ENCODE measurements at places on chromosomes 6 and 20.

- no peak for DNase-seq
Observed at GRCh38 chr6:131250122-131250521, 114.9 kb downstream of the AKAP7 start.

GRCh38 chr6:47321577-47321976 lies 11.9 kb upstream of the TNFRSF21 start:
- no peak for DNase-seq

- DNase-seq, result no peak
Observed at GRCh38 chr6:25301362-25301761, 22.2 kb downstream of the CARMIL1 start.

DNA sequence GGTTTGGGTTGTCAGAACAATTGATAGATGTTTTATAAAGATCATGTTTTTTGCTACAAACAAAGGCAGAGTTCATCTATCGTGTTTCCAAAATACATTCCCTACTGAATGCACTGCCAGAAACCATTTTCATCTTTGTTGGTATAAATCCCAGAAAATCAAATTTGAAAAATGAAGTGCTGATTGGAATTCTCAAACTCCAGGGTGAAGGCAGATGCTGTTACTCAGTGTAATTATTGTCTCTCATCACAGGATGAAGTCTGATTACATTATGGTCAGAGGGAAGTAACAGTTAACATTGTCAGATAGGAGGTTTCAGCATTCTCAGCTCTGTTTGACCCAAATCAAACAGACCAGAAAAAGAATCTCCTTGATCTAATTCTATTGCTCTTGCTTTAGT lies 198.4 kb upstream of the KCNK16 start:
- DNase-seq, result no peak

DNA sequence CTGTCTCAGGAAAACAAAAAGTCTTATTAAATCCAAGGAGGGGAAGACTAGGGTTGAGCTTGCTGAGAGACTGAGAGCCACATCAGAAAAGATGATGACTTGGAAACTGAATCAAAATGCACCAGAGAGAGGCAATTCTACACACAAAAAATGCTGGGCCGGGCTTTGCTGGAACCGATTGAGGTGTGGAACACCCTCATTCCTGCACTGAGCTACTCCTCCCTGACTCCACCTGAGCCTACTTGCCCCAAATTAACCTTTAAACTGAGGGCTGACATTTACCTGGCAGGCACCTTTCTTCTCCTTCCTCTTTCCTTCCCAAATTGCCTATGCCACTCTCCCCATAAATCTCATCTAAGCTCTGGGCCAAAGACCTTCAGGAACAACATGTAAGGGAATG lies 40.8 kb upstream of the MBOAT1 start:
- no peak for DNase-seq

DNA sequence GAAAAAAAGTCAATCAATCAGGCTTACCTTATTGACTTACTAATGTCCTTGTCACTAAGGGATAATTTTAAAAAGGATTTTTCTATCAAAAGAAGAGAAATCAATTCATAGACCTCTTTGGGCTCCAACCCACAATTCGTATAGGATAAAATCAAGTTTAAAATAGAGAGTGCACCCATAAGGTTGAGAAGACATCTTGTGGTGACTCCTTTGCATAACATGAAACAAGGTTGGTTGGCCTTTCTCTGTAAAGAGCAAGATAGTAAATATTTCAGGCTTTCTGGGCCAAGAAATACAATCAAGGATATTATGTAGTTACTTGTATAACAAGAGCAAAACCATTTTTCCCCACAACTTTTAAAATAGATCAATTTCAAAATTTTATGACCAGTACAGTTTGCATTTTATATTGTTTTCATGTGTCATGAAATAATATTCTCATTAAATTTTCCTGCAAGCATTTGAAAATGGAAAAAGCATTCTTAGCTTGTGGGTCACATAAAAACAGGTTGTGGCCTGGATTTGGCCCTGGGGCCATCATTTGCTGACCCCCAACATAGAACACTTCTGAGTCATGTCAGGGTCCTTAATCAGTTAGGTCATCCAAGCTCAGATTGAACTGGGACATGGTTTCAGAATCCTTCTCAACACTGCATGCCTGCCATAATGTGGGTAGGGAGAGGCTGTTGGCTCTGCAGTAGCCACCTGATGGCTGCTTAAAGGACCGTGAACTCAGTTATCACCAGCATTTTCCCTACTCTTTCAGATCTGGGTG lies 76.7 kb downstream of the MYB start:
- DNase-seq, result no peak

DNA sequence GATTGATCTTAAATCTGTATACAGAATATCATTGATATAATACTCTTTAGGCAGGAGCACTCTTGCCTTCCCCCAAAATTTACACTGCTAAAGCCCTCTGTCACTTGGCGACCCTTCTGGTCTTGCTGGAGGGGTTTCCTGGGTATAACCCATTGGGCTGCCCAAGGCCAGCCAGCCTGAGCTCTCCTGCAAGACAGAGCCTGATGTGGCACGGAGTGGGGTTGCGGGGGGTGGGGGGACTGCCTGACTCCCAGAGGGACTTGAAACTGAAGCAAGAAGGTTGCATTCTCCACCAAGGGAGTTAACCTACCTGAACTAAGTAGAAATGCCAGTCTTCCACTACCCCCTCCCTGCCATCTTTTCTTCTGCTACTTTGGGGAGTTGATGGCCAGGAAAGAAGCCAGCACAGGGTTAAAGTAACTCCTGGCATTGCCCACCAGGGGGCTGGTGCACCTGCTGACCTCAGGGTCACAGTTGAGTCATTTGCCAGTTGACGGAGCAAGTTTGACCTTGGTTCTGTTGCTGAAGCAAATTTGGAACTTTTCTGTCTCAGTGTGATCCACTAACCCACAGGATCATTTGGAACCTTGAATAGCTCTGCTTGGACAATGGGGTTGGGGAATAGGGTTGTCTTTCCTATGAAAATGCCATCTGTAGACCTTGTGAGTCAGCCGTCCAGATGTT lies 79.4 kb downstream of the ASXL1 start:
- DNase-seq, result no peak

GRCh38 chr6:39365281-39366074 lies 43.0 kb upstream of the KCNK16 start:
- no peak for DNase-seq

All from NCI-H187 treated with DMSO at 0.1 percent for 48 hours (cell line).